ENCODE measurements at places on chromosomes 13 and 19.

DNA sequence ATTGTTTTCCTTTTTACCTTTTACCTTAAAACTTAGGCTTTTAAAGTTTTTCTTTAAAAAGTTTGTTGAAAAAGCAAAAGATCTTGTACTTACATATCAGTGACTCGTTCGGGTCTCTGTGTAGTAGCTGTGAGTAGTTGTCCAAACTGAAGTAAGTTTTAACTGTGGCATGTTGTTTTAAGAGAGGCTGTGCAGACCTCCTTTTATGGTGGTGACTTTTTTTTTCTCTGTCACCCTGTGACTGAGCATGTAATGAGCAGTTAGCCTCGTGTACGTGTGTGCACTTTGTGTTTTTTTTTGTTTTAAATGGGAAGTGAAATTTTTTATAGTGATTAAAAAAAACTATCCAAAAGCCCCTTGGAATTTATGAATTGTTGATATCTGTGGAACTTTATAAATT, at the start of gene GPR183:
GPR183 (minus strand) TSS at position 153 of the 400 bp plus-strand sequence. CDS start 11,254 bp downstream, outside the sequence.
- DNase-seq, result no peak

DNA sequence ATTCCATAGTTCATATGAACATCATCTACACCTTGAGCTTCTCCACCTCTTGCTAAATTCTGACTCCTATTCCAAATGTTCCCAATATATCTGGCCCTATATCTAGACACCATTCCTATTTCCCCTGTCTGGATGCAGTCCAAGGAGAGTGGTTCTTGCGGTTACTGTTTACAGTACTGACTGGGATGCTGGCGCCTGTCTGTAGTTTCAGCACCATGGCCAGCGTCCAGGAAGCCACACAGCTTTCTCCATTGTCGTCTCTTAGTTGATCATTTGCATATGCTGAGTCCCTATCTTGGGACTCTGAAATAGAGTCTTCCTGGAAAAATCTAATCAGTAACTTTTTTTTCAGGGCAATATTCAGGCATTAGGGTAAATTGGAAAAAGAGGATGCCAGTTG, 14.9 kb downstream of the LAIR2 start:
- DNase-seq, result peak; percentile 35

GRCh38 chr13:25762795-25763377, 288.9 kb downstream of the SHISA2 start:
- no peak for DNase-seq

DNA sequence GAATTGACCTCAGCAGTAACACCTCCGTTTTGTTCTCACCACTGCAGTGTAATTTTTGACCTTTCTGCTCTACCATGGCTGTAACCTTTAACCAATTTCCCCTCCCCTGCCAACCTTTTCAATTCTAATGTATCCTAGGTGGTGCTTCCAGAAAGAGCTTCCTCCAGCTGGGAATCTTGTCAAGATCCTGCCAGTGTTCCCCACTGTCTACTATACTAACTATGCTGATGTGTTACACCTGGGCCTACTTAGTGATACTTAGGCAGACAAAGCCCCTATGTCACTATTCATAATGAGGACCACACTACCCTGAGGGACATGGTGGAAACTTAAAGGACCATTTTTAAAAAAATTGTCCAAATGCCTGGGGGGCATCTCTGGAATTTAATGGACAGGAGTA, 41.0 kb downstream of the MBNL2 start:
- no peak for DNase-seq

DNA sequence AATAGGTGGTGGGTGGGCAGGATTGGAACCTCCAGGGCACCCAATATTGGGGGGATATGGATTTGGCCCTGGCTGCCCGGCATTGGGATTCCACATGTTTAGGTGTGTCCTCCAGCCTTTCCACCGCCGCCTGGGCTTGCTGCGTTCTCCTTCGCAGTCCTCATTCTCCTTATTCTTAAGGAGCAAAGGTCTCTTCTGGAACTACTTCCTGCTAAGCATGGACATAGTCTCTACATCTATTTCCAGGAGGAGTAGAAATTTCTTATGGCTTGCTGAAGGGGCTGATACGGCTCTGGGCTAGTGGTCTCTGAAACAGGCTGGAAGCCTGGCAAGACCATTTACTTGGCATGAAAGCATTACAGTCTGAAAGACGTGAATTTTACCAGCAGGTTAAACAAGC, 9.2 kb upstream of the FCGBP start:
- no peak for DNase-seq

DNA sequence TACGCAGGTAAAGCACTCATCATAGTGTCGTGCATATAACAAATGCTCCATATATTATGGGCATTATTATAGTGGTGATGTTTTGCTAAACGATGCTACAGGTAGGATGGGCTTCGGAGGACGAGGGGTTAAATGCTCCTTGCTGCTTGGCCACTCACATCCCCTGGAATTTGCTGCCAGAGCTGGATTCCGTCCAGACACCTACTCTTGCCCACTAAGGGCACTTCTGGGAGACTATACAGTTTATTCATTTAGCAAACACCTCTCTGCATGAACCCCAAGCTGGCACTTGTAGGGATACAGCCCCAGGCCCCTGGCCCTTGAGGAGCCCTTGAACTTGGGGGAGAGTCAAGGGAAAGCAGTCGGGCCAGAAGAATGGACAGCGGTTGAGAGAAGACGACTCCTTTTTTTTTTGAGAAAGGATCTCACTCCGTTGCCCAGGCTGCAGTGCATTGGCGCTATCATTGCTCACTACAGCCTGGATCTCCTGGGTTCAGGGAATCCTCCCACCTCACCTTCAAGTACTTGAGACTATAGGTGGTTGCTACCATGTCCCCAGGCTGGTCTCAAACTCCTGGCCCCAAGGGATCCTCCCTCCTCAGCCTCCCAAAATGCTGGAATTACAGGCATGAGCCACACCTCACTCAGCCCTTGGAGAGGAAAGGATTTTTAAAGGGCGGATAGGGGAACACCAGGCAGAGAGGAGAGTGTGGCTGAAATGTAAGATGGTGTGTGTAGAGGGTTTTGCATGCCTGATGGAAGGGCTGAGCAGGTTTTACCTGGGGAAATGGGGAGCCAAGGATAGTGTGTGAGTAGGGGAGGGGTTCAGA, 1.1 kb upstream of the MRPL34 start:
- DNase-seq, result no peak

DNA sequence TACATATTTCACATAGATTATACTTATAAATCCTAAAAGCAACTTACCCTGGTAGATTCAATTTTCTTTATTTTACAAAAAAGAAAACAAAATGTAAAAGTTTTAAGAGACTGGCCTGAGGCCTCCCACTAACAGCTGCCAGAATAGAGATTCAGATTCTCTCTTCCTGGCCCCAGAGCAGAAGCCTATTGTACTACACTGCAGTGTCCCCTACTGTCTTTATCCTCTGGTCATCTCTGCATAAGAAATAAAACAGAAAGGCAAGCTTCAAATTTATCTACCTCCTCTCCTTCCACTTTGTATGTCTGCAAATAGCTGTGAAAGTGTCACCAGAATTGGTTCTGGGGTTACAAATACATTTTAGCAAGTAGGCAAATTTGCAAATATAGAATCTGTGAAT, 1004.1 kb upstream of the PCDH9 start:
- DNase-seq, result no peak

- DNase-seq, result no peak
Measured at GRCh38 chr13:27339299-27339698, 68.7 kb downstream of the RASL11A start.

DNA sequence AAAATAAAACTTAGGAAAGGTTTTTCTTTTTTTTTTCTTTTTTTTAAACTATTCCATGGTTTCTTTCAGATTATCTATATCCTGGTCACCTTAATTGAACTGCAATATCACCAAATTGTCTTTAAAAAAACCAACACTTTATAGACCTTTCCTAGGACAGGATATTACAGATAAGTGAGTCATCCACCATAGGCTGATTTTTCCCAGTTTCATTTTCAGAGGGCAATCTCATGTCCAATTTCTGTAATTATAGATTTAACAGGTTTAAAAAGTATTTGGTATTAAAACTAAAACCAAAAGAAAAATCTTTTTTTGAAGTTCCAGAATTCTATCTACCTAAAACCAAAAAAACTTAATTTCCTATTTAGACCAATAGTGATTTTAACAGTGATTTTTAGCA, 13.2 kb downstream of the SPART start:
- DNase-seq, result no peak

DNA sequence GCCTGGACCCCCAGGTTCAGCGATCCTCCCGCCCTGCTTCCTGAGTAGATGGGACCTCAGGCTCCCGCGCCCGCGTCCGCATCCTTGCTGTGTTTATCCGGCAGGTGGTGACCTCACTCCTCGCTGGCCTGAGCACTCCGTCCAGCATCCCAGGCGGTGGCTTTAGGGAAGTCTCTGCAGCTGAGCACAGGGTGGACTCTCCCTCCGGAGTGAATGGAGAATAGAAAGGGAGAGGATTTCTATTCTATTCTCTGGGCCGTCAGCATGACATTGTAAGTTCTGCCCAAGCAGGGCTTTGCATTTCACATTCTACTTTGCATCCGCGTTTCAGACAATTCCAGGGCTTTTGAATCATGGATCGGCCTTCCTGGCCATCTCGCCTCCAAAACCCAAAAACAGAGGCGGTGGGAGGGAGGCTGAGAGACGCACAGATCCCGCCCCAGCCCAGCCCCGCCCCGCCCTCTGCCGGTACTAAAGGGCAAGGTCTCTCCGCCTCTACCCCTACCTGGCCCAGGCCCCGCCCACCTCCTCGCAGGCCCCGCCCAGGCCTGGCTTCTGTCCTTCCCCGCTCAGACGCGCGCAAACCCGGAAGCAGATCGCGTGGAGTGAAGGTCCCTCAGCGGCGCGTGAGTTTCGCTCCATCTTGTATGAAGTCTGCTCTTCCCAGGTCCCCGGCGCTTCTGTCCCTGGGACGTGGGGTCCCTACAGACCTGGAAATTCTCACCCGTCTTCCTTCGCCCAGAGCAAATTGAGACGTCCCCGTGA, at the start of gene ZNF525:
ZNF525 (plus strand) TSS at position 572 of the 765 bp plus-strand sequence. CDS start 6,577 bp downstream, outside the sequence.
- DNase-seq, result peak; percentile 94

- no peak for DNase-seq
Measured at GRCh38 chr13:98586400-98587345, 9.8 kb upstream of the STK24 start.

DNA sequence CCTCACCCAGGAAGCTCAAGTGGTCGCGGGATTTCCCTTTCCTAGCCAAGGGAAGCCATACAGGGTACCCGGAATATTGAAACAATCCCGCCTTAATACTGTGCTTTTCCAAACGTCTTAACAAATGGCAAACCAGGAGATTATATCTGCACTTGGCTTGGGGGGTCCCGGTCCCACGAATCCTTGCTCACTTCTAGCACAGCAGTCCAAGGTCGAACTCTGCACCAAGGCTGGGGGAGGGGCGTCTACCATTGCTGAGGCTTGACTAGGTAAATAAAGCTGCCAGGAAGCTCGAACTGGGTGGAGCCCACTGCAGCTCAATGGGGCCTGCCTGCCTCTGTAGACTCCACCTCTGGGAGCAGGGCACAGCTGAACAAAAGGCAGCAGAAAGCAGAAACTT, 1644.8 kb downstream of the PCDH9 start:
- DNase-seq, result no peak

DNA sequence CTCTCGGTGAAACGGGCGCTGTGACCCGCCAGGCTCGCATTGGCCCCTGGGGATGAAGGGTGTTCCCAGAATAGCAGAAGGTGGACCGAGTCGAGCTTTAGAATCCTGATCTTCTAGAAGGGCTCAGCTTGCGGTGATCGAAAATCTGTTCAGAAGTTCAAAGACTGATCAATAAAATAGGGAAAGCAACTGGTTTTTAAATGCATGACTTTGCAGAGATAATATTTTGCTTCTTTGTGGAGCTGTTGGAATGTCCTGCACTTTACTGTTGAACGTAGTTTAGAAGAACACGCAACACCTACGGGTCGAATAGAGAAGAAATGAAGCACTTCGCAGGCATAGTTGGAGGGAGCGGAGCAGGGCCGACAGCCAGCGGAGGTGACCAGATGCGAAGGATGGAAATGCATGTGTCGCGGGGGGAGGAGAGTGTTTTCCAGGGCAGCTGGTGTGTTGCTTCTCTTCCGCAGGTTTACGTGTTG, 766 bp downstream of the CEBPG start:
- DNase-seq, result no peak

DNA sequence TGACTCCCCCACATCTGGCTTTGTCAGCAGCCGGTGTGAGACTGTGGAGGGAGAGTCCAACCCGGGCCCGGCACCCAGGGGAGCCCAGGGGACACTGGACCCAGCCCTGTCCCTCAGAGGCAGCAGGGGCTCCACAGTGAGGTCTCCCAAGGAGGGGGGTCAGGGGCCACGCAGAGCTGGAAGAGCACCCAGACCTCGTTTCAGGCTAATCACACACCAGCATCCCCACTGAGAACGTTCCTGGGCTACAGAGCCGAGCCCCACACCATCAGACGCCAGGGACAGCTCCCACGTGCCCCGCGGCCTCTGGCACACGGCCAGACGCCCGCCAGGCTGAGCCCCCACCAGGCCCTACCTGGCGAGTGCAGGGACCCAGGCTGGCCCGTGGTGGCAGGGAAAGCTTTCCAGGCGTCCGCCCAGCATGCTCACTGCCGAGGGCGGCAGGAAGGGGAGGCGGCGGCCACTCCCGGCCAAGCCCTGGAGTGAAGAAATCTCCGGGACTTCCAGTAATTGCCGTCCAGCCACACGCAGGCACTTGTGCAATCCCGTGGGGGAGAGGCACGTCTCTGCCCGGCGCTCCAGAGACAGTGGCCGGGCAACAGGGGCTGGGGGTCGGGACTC, 19.2 kb downstream of the SBNO2 start:
- no peak for DNase-seq

DNA sequence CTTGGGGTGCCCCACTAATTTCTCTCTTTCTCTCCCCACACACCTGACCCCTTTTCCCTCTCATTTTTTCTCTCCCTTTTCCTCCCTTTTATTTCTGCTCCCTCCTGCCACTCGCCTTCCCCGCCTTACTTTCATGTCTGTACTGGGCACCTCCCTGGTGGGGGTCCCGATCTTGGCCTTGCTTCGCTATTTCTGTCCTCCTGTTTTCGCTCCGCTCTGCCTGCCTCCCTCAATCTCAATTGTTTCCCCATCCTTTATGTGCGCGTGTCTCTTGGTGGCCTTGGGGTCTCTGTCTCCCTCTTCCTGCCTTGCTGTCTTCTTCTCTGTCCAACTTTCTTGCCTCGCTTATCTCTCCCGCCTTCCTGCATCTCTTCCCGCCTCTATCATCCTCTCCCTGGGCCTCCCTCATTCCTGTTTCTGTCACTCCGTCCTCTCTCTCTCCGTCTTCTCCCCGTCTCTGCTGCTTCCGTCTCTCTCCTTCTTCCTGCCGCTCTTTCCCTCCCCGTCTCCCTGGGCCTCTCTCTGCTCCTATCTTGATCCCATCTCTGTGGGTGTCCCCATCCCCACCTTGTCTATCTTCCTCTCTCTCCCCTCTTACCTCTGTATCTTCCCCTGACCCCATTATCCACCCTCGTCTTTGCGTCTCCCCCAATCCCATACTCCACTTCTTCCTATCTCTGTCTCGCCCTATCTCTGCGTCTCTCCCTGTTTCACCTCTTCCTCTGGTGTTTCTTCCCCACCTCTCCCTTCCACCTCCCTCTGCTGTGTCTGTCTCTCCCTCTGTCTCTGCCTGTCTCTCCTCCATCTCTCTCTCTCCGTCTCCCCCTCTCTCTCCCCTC, 4.0 kb downstream of the GRIN2D start:
- DNase-seq, result no peak

- DNase-seq, result no peak
Measured at GRCh38 chr19:55681131-55682092, 6.4 kb downstream of the EPN1 start.
